Neural progenitor cell (in vitro differentiated cells): ENCODE measurements at places on chromosomes 16 and 17.

GRCh38 chr17:67121316-67121891 lies 77.0 kb downstream of the CACNG1 start:
- no peak for DNase-seq

DNA sequence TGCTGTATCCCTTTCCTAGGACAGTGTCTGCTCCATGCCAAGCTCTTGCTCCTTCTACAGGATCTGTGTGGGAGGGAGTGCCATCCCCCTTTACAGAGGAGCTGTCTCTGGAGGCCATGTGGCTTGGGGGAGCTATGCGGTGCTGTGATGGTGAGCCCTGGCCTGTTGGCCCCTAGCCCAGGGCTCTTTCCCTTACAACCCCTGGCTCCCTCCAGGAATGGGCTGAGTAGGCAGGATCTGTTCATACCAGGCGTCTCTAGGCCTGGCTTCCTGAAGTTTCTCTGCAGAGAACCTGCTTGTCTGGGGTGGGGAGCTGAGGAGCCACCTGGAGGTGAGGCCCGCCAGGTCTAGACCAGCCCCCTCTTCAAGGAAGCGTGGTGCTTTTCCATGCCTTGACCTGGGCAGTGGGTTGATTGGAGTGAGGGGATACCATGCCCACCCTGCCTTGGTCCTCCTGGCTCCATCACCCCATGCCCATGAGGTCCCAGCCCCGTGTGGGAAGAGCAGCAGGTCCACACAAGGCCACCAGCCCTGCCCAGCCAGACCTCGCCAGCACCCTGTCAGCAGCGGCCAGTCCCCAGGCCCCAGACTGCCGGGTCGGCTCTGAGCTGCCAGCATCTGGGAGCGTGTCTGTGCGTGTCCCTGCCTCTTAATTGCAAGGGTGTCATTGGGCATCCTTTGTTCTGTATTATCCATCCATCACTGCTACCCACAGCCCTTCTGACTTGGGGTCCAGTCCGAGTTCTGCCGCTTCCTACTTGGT lies 14.7 kb downstream of the LLGL2 start:
- no peak for DNase-seq

DNA sequence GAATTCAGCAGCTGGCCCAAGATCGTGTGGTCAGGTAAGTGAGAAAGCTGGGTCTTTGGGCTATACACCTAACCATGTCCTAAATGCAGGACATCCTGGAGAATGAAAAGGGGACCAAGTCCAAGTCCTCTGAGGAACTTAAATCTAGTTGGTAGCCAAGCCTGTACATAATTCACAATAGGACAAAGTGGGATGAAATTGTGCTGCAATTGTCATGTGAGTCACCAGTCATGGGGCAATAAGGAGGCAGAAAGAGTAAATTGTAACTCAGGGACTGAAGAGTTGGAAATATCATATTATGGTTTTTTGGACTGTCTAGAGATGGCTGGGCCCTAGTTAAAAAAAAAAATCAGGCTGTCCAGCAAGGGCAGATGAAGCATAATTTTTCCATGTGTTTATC lies 202.6 kb downstream of the CYLD start:
- DNase-seq = no peak

- no peak for DNase-seq
Measured at GRCh38 chr16:3761375-3762106, 44.2 kb upstream of the TRAP1 start.

GRCh38 chr16:66948837-66949225 lies 12.2 kb upstream of the CES3 start:
- no peak for DNase-seq

DNA sequence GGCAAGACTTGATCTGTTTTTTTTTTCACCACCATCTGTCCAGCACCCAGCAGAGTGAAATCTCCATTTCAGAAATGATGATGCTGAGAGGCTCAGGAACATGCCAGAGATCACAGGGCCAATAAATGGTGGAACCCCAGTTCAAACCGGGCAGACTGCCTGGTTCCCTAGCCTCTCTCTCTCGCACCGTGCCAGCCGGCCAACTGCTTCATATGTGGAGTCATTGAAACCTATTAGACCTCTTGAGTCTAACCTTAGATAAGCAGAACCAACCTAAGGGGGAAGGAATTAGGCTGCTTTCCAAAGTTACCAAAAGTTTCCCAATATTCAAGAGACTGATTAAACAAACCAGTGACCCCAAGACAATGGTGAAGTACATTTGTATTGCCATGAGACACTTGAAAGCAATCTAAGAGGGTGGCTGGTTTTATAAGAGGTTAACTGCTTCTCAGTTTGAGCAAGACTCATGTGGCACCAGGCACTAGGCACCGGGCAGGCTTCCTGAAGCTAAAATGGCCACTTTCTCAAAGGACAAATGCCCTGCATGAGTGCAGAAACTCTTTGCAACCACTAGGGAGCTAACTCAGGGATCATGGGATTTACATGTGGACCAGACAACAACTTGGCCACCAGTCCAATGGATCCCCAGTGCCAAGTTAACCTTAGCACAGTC lies 18.4 kb downstream of the TOX3 start:
- DNase-seq = no peak

DNA sequence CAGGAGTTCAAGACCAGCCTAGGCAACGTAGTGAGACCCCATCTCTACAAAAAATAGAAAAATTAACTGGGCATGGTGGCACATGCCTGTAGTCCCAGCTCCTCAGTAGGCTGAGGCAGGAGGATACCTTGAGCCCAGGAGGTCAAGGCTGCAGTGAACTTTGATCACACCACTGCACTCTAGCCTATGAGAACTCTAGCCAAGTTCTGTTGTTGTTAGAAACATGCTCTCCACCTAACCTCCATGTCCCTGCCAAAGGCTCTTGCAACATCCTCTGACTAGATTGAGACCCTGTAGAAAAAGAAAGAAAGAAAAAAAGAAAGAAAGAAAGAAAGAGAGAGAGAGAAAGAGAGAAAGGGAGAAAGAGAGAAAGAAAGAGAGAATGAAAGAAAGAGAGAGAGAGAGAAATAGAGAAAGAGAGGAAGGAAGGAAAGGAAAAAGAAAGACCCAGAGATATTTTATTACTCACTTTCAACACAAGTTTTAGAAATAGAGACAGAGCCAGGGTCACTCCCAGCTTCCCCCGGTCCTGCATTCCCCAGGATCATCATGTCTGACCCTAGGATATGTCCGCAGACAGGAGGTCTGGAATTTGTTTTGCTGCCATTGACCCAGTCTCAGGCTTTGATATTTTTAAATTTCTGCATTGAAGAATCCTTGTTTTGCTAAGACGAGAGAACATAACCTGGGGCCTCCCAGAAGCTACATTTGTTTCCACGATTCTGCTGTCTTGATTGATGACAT lies 376.5 kb upstream of the CDH5 start:
- DNase-seq = no peak

DNA sequence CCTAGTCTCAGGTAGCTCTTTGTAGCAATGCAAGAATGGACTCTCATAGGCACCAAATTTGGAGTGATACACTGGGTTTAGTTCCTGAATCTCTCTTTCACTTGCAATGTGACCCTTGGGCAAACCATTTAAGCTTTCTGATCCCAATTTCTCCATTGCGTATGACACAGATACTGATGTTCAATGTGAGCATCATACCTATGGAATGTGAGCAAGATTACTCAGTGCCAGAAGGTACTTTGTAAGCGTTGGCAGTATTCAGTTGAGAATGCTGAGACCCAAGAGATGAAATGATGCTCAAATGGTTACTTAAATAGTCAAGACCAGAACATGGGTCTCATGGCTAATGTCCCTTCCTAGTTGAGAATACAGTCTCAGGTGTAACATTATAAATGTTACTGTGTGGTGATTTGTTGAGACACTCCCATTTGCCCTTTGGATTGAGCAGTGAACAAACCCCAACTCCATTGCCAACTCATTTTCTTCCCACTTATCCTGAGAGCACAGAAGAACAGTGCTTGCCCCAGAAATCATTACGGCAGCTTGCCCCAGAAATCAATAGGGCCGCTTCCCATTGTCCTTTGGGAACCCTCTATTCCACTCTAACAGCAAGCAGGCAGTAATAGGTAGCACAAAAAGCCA lies 134.1 kb downstream of the SOX9 start:
- DNase-seq = no peak

DNA sequence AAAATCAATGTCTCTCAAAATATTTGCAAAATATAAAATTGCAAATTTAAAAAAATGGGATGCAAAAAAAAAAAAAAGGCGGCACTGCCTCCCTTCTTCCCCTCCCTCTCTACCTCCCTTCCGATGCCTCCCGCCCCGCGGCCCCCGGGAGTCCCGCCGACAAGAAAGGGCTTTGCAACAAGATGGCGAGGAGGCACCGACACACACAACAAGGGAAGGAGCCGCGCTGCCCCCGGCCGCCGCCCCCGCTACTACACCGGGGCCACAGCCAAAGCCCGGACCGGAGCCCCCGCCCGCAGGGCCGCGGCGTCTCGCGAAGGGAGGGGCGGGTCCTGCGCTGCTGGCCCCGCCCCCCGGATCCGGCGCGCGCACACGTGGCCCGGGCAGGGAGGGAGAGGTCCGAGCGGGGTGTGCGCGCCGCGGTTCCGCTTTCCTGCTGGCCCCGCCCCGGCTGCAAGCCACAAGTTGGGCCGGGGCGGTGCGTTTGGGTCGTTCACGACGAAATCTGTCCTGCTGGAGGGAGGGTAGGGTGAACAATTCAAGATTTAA lies at the start of gene MNT:
Gene MNT, minus strand, starts transcription at position 184 of the 549 bp plus-strand sequence. CDS start 348 bp downstream, outside the sequence.
- peak; percentile 97 for DNase-seq

GRCh38 chr17:17849147-17849820 lies 12.5 kb upstream of the SREBF1 start:
- no peak for DNase-seq

DNA sequence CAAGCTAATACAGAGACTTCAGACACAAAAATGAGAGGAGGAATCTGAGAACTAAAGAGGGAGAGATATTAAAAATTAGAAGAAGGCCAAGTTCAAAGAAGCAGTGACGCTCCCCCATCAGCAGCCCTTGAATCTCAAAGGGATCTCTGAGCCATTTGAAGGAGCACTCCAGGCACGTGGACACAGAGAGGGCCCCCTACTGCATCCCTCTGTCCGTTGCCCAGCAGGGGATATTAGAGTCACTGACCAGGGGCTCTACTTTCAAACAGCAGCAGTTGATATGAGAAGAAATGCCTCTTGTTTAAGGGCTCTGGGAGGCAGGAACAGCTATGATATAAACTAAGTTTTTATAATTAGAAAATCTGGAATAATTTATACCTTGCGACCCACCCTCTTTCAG lies 479.0 kb upstream of the SALL1 start:
- DNase-seq = no peak

DNA sequence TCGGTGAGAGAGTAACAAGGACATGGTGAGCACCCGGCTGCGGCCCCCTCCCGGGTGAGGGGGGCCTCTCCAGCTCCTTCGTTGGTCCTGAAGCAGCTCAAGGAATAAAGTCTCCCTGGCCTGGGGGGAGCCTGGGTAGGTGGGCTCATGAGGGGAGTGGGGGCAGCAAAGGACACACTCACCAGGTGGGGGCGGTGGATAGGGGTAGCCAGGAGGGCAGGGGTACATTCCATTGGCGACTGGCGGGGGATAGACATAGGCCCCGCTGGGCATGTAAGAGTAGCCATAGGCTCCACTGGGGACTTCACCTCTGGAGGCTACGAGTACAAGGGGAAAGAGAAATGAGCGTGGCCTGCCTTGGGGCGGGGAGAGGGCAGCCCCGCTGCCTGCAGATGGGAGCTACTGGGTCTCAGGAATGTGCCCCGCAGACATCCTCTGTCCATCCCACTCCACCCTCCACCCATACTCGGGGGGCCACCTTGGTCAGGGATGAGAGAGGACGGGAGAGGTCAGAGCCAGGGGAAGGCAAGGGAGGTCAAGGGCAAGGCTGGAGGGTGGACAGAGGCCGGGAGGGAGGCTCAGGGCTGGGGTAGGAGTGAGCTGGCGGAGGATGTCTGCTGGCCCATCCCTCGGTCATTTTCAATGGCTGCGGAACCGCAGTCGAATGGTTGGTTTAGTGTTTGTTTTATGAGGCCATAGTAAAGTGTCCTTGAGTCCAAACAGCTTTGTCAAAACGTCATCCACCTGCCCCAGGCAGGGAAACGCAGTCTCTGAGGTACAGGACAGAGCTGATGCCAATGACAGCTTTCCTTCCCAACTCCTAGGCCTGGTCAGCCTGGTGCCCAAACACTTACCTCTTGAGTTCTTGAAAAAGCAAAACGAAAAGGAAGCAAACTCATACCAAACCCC lies 3.7 kb upstream of the UNC13D start:
- no peak for DNase-seq

DNA sequence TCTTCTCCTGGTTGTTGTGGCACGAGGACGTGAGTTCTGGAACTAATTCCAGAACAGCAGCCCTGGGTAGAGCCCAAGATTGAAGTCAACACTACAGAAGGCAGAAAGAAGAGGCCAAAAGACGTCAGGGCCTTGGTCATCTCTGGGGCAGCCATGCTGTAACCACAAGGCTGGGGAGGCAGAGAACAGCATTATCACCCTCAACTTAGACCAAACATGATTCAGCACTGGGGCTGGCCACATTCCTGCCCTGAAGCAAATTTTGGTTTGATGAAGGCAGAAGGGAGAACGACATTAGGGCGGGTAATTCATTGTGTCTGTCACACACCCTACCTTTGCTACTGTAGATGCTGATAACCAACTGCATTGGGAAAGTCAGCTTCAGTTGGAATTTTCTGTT lies 9.7 kb upstream of the ALOX15B start:
- DNase-seq = no peak

DNA sequence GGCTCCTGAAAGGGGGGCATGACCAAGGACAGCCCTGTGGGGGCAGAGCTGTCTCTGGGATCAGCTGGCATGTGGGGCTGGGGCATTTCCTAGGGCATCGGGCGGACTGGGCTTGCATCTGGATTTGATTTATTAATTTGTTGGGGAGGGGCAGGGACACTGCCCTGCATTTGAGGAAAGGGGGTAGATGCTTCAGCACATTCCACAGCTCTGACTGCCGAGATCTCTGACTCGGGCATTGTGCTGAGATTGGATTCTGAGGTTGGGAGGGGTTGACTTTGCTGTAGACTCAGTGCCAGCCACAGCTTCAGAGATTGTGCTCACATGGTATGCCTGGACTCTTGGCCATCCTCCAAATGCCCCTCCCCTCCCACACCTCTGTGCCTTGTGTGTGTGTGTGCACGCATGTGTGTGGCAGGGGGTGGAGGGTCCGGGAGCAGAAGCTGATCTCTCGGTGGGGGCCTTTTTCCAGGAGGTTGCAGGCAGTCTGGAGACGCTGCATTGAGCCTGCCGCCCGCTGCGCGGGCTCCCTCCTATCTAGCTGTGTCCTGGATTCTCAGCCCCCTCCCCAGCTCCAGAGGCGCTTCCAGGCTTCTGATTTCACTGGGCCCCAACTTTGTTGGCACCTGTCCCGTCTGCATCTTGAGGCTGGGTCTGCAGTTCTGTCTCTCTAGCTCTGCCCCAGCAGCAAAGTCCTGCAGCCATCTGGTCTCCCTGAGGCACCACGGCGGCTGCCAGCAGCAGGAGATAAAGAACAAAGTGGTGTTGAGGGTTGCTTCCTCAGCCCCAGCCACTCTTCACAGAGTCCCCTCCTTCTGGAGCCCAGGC lies 14.9 kb downstream of the IGFBP4 start:
- no peak for DNase-seq
